ENCODE measurements at places on chromosomes 5 and 9. TPM values are rescaled to one million over a fixed set of nuclear protein-coding genes. Genes with fewer than 3 reads are reported as not detected.

- DNase-seq = no peak
Observed at GRCh38 chr9:118058227-118058626, 354.0 kb downstream of the TLR4 start.

DNA sequence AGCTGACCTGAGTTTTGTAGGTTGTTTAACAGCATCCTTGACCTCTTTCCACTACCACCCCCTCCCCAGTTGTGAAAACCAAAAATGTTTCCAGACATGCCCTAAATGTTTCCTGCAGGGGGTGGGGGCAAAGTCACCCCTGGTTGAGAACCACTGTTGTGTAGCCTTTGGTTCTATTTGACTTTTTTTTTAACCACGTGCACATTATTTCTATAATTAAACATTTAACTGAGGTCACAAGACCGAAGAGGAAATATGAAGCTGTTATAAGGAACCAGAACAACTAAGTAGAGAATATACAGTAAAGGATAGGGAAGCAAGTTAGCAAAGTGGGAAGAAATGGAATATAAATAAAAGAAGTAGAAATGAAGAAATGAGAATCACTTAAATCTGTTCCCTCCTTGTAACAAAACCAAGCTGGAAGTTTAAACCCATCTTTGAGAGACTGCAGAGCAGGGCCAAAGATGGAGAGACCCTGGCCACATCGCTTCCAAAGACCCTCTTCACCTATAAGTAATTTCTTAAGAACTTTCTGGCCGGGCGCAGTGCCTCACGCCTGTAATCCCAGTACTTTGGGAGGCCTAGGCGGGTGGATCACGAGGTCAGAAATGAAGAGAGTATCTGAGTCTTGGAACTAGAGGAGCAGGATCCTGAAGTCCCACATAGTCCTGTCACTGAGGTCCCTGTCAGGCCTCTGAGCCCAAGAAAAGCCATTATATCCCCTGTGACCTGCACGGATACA is 14.4 kb downstream of the SIT1 start:
- DNase-seq = no peak

GRCh38 chr9:20649381-20649780 is 27.1 kb upstream of the MLLT3 start:
- no peak for DNase-seq

GRCh38 chr9:129853614-129854013 is 18.4 kb downstream of the USP20 start:
- DNase-seq = no peak

GRCh38 chr9:92964607-92965060 is 17.3 kb downstream of the FGD3 start:
- no peak for DNase-seq

- DNase-seq = no peak
Observed at GRCh38 chr5:66080664-66081063, 63.4 kb upstream of the SREK1 start.

DNA sequence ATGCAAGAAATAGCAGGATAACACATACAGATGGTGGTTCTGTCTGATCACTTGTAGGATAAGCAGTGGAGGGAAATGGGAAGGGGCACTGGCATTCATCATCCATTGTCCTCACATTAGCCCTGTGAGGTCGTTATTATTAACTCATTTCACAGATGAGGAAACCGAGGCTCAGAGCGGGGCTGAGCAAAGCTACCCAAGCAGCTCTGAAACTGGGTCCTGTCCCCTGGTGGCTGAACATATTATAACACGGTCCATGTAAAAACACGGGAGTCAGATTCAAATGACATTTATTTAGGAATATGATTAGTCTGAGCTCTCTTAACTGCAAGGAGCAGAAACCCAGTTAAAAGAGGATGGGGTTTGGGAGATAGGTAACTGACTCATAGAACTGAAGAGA is 43.1 kb downstream of the HRH2 start:
- no peak for DNase-seq

DNA sequence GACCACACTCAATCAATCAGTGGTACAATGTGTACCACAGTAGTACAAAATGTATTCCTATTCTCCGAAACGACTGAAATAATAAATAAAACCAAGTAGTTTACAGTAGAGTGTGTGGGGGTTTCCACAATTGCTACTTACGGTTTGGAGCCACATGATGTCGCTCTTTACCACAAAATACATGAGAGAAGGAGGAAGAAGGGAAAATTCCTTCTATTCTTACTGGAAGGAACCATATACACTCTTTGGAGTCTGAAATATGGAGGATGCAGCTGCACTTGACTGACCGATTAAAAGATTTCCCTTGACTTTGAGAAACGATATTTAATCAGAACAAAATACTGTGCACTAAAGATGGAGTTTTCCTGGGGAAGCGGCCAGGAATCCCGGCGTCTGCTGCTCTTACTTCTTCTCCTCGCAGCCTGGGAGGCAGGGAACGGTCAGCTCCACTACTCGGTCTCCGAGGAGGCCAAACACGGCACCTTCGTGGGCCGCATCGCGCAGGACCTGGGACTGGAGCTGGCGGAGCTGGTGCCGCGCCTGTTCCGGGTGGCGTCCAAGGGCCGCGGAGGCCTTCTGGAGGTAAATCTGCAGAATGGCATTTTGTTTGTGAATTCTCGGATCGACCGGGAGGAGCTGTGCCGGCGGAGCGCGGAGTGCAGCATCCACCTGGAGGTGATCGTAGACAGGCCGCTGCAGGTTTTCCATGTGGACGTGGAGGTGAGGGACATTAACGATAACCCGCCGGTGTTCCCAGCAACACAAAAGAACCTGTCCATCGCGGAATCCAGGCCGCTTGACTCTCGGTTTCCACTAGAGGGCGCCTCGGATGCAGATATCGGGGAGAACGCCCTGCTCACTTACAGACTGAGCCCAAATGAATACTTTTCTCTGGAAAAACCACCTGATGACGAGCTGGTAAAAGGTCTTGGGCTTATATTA is at the start of gene PCDHA4:
PCDHA4 (plus strand) TSS at position 235 of the 942 bp plus-strand sequence.
- DNase-seq = peak; percentile 26

- DNase-seq = peak; percentile 18
Observed at GRCh38 chr5:134738963-134739661, 764 bp downstream of the CAMLG start.

GRCh38 chr9:14027116-14027800 is 286.7 kb downstream of the NFIB start:
- DNase-seq = peak; percentile 37

DNA sequence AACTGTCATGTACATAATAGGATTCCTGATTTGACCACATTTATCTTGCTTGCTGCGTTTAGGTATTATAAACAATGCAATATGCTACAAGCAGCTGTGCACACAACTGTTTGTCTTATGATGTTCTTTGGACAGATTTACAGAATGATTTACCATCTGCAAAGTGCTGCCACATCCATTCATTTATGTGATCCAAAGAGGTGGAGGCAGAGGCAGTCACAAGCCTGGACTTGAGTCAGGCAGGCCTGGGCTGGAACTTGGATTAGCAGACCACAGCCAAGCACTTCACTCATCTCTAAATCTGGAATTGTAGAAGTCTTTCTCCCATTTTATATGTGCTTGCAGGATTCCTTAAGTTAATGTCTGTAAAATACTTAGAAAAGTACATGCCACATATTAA is 149.0 kb downstream of the INSYN2B start:
- DNase-seq = no peak

FTMT gene
- total RNA-seq = not detected

GABRA6 gene
- not detected for total RNA-seq

CMYA5 gene
- total RNA-seq = 6.0 TPM

SPINK1 gene
- 54.1 TPM for total RNA-seq

MLANA gene
- total RNA-seq = not detected

TSSK1B gene
- total RNA-seq = 0.20 TPM
